ENCODE measurements at places on chromosomes 12 and 14. TPM values are rescaled to one million over a fixed set of nuclear protein-coding genes. Genes with fewer than 3 reads are reported as not detected.

Gene GNB3
- total RNA-seq: not detected

GRCh38 chr12:119715268-119715620 lies 47.3 kb downstream of the PRKAB1 start:
- no peaks in the 10 kb centered on the region for H3K27me3 ChIP-seq
- no peak overlapping the region for H3K27ac ChIP-seq
- H3K4me1 ChIP-seq: no peaks in the 10 kb centered on the region
- H3K4me3 ChIP-seq: no peak overlapping the region
- H3K36me3 ChIP-seq: peaks cover 5% of the 10 kb centered on the region

GRCh38 chr12:28253161-28253641 lies 62.9 kb downstream of the CCDC91 start:
- no peaks in the 10 kb centered on the region for H3K27me3 ChIP-seq
- H3K27ac ChIP-seq: peak overlapping the region; percentile 68
- peak; percentile 37 for DNase-seq
- peak overlapping the region; percentile 77 for H3K4me3 ChIP-seq

Gene KLHL33
- 0.72 TPM for total RNA-seq

GRCh38 chr12:10716704-10717315 lies 6.3 kb downstream of the YBX3 start:
- no peak overlapping the region for H3K27ac ChIP-seq
- H3K4me1 ChIP-seq: peaks cover 1% of the 10 kb centered on the region
- DNase-seq: no peak
- peaks cover 24% of the 10 kb centered on the region for H3K27me3 ChIP-seq
- H3K36me3 ChIP-seq: no peaks in the 10 kb centered on the region

Gene TMEM119
- 5.9 TPM for total RNA-seq

Gene FZD10
- total RNA-seq: not detected

Gene KRT6C
- total RNA-seq: not detected

GRCh38 chr14:29355846-29356245 lies 571.8 kb downstream of the PRKD1 start:
- H3K27ac ChIP-seq: no peak overlapping the region
- H3K36me3 ChIP-seq: no peaks in the 10 kb centered on the region
- no peaks in the 10 kb centered on the region for H3K27me3 ChIP-seq
- H3K4me3 ChIP-seq: no peak overlapping the region
- DNase-seq: no peak
- H3K4me1 ChIP-seq: no peaks in the 10 kb centered on the region

DNA sequence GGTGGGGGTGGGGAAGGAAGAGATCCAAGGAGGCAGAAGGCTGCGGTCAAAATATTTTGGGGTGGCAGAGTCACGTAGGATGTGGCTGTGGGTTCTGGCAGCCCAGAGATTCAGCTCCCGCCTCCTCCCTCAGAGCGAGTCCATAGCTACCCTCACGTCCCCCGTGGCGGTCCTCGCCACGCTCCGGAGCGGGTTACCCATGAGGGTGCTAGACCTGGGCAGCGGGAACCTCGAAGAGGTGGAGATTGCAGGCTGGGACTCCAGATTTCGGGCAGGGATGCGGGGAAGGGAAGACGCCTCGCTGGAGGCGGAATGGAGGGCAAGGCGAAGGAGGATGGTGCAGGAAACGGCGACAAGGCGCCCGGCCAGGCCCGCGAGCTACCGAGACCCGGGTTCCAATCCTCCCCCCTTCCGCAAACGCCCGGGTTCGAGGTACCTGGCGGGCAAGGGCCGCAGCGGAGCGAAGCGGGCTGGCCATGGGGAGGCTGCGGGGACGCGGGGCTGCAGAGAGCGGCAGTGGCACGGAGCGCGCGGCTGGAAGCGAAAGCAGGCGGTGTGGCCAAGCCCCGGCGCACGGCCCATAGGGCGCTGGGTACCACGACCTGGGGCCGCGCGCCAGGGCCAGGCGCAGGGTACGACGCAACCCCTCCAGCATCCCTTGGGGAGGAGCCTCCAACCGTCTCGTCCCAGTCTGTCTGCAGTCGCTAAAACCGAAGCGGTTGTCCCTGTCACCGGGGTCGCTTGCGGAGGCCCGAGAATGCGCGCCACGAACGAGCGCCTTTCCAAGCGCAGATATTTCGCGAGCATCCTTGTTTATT lies 46.2 kb downstream of the BCAT1 start:
- H3K27me3 ChIP-seq: peaks cover 6% of the 10 kb centered on the region
- H3K27ac ChIP-seq: no peak overlapping the region

Gene ABCC9
- not detected for total RNA-seq

- DNase-seq: no peak
- no peaks in the 10 kb centered on the region for H3K36me3 ChIP-seq
- H3K4me1 ChIP-seq: no peaks in the 10 kb centered on the region
- no peak overlapping the region for H3K4me3 ChIP-seq
These were observed 255.4 kb downstream of the DAD1 start for GRCh38 chr14:22333422-22334274.

DNA sequence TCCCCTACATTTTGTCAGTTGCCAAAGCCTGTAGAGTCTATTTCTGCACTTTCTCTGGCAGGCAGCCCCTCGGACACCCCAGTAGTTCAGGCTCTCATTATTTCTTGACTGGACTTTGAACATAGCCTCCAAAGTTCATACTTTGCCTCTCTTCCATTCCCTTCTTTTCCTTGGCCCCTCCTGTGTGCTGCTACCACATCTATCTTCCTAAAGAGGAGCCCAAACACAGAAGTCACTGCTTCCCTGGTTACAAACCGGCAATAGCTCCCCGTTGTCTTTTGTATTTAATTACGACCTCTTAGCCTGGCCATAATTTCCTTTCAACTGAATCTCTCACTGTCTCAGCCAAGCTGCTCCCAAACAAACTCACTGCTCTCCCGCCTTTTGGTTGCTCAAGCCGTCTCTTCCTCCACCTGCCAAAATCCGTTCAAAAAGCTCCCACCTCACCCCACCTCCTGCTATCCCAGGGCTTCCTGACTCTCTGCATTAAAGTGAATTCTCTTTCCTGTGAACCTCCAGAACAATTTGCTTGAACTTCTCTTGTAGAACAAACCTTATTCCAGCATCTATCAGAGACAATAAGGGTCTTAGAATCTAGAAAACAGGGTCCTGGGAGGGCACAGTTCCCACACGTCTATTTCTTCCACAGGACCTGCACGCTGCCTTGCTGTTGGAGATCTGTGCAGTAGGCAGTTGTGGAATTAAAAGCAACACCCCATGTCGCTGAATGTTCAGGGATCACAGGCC lies 46.9 kb downstream of the PRMT8 start:
- no peak overlapping the region for H3K4me3 ChIP-seq
- H3K27me3 ChIP-seq: no peaks in the 10 kb centered on the region
- H3K4me1 ChIP-seq: no peaks in the 10 kb centered on the region
- H3K36me3 ChIP-seq: no peaks in the 10 kb centered on the region

- DNase-seq: no peak
- H3K4me1 ChIP-seq: no peaks in the 10 kb centered on the region
- H3K4me3 ChIP-seq: no peak overlapping the region
These were observed 800.5 kb downstream of the LRFN5 start for GRCh38 chr14:42407153-42407552.

DNA sequence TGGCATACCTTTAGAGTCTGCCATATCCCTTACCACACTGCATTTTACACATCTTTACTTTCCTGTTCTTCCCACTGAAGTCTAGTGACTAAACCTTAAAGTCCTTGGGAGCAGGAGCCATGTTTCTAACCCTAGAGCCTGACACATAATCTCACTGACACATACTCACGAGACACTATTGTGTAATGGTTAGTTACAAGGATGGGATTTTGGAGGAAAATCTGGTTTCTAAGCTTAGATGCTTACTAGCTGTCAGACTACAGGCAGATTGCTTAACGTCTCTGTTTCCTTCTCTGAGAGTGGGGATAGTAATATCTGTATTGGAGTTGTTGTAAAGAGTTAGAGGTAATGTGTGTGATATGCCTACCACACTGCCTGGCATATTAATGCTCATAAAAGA lies 6.2 kb upstream of the DYRK4 start:
- no peak for DNase-seq
- H3K4me1 ChIP-seq: no peaks in the 10 kb centered on the region
- no peak overlapping the region for H3K27ac ChIP-seq
- H3K36me3 ChIP-seq: no peaks in the 10 kb centered on the region

Gene RD3L
- total RNA-seq: not detected

DNA sequence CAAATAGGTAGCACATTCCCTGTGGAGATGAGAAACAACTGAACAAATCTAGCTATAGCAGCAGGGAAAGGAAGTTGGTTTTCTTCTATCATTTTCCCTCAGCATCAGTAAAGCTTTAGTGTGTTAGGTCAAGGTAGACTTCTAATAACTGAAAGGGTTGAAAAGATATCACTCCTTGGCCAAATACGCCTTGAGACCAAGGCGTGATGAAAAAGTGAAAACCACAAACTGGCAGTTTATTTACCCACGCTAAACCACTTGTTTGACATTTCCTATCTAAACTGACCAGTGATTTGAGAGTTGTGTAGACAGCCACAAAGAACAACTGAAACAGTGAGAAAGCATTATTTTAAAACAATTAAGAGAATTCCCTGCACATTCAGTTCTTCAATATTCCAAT lies 99.6 kb upstream of the SOX5 start:
- H3K36me3 ChIP-seq: no peaks in the 10 kb centered on the region
- DNase-seq: no peak
- H3K27me3 ChIP-seq: no peaks in the 10 kb centered on the region
- H3K27ac ChIP-seq: no peak overlapping the region

GRCh38 chr12:72203764-72204335 lies 68.3 kb upstream of the TRHDE start:
- no peak overlapping the region for H3K4me3 ChIP-seq
- H3K36me3 ChIP-seq: no peaks in the 10 kb centered on the region
- no peaks in the 10 kb centered on the region for H3K4me1 ChIP-seq
- H3K27ac ChIP-seq: no peak overlapping the region
- H3K27me3 ChIP-seq: no peaks in the 10 kb centered on the region

Gene PDZRN4
- not detected for total RNA-seq

DNA sequence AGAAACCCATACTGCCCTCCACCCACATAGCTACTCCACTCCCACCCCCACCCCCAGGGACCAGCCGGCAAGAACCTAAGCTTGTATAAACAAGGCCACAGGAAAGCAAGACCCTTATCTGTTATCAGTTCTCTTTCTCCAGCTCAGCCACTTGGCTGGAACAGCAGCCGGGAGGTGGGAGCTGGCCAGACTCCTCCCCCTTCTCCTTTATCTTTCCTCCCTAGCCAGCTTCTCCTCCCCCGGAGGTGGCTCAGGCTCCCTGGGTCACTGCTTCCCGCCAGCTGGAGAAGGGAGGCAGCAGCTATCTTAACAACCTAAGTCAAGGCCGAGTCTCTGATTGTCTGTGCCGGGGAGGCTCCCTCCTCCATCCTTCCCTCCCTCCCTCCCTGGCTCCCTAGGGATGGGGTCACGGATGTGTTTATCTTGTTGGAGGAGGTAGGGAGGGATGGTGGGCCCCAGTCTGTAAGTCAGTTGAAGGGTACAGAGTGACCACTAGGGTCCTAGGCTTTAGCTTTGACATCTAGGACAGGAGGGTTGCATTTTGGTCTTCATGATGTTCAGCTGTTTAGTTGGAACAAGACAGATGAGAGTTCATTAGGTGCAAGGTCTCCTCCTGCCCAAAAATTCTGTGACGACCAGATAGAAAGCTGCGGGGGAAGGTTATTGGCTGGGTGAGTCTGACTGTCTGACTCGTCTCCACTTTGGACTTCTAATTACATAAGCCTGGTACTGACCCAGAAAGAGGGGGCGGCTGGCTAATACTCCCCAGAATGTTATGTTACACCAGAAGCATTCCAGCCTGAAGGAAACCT lies 29.7 kb downstream of the ZFP36L1 start:
- no peak overlapping the region for H3K4me3 ChIP-seq
- peaks cover 12% of the 10 kb centered on the region for H3K4me1 ChIP-seq
- no peak overlapping the region for H3K27ac ChIP-seq
- no peaks in the 10 kb centered on the region for H3K27me3 ChIP-seq

DNA sequence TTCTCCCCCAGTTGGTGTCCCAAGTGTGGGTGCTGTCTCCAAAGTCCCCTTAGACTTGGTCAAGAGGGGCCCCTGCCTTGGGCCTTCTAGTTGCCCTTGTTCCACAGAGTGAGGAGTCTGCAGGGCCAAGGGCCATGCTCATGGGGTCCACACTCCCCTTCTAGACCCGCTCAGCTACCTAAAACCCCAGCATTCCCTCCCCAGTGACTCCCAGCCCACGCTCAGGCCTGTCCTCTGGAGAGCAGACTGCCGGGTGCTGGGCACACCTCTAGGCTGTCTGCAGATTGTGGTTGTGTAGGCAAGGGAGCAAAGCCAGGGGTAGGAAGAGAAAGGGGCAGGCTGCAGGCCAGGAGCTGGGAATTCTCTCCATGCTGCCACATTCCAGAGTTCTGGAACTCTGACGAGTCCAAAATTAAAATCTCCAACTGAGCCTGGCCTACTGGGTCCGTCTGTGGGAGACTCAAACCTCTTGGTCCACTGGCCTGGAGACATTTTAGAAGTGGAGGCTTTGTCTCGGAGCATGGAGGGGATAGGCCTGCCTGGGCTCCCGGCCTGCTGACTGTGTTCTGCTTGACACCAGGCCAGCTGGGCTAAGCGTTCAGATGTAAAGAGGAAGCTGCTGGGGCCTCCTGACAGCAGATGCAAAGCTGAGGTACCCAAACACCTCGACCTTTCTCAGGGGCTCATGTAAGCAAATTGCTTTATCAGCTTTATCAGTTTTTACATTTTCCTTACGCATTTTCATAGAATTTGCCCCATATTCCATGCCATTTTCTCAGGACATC lies 13.7 kb upstream of the KRT5 start:
- no peak for DNase-seq
- H3K4me1 ChIP-seq: no peaks in the 10 kb centered on the region
- H3K36me3 ChIP-seq: no peaks in the 10 kb centered on the region
- H3K4me3 ChIP-seq: no peak overlapping the region

Gene SMCO2
- total RNA-seq: not detected

GRCh38 chr14:77390188-77390587 lies 13.0 kb downstream of the SAMD15 start:
- no peak overlapping the region for H3K27ac ChIP-seq
- no peak overlapping the region for H3K4me3 ChIP-seq
- no peaks in the 10 kb centered on the region for H3K27me3 ChIP-seq
- H3K4me1 ChIP-seq: no peaks in the 10 kb centered on the region
- no peak for DNase-seq

DNA sequence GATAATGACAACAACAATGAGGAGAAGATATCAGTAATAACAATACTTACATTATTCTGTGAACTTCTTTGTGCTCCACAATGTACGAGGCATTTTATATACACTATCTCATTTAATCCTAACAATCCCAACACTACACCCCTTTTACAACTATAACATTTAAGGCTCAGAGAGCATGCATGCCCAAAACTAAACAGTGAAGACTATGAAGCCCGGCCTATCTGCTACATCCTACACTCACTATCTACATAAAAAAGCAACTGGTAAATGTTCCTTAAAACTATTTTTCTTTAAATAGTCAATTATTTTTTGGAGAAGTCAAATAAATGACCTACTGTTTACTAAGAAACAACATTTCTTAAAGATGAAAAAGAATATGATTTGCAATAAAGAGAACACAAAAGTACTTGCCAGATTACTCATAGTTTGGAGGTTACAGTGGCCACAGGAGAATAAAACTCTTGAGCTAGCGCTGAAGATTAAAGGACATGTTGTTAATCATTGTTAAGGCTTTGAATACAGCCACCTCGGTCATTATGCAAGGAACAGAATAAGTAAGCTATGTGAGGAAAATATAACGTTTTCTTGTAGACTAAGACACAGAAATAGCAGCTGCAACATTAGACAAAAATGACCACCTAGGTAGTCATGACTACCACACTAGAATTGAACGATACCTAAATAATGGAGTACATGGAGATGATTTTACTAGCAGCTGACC lies 56.7 kb downstream of the EPS8 start:
- no peak overlapping the region for H3K27ac ChIP-seq
- no peaks in the 10 kb centered on the region for H3K27me3 ChIP-seq
- DNase-seq: no peak
- H3K4me1 ChIP-seq: no peaks in the 10 kb centered on the region
